HL-60 (cell line): ENCODE measurements at places on chromosomes 2 and 18.

GRCh38 chr2:135949451-135950234 is 35.8 kb downstream of the DARS1 start:
- DNase-seq = no peak

- DNase-seq = no peak
Measured at GRCh38 chr2:57987835-57988573, 58.6 kb upstream of the VRK2 start.

DNA sequence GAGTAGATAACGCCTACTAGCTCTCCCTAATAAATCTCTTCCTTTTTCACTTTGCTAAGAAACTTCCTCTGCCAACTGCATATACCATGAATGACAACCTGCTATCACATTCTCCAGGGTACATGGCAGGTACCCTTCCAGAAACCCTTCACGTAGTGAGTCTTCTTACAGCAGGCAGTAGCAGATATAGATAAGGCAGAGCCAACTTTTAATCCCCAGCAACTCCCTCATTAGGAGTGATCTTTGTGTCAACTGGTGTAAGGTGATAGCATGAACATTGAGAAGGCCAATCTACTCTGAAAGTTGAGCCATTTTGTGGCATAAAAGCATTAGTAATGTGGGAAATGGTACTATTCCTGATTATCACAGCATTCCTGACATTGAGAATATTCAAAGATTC is 5.7 kb upstream of the STK17B start:
- DNase-seq = no peak

DNA sequence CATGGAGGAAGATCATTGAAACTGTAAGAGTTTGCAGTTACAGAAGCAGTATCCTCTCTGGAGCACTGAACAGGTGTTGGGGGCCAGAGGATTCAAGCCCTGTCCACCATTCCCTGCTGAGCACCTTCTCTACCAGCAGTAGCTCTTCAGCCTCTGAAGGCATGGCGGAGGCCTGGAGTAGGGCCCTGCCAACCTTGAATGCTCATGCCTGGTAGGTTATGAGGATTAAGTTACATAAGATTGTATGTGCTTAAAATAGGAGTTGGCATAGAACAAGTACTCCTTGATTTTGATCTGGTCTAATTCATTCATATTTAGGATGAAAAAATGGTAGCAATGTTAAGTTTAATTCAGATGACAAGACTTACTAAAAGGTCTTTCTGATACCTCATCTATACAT is 40.2 kb downstream of the FMNL2 start:
- no peak for DNase-seq

DNA sequence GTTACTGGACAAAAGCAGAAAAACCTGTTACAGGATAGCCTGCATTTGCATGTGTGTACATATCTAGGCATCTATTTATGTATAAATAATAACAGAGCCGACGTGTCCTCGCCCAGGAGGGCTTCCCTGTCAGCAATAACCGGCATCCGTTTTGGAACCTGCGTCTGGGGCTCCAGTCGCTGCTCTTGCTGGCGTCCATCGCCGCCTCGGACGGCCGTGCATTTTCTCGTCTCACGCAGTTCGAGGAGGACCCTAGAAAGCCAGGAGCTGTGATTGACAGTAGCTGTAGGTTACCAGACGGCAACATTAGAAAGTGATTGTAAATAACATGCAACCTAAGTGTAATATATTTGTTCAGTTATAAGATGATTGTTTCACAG is 132.6 kb downstream of the NFATC1 start:
- DNase-seq = no peak

DNA sequence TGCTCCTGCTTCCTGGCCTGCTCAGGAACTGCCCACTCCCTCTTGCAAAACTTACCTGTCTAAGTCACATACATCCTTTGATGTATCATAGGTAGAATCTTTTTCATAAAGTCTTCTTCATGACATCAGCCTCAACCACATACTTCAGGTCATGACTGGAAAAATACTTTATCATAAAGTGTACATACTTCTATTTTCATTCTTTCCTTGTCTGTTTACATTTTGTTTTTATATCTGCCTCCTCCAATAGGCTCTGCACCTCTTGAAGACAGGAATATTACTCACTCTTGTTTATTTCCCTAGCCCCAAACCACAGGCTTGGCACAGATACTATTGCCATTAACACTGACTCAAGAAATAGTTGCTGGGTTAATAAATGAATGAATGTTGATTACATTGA is 43.6 kb upstream of the ZNF804A start:
- no peak for DNase-seq

DNA sequence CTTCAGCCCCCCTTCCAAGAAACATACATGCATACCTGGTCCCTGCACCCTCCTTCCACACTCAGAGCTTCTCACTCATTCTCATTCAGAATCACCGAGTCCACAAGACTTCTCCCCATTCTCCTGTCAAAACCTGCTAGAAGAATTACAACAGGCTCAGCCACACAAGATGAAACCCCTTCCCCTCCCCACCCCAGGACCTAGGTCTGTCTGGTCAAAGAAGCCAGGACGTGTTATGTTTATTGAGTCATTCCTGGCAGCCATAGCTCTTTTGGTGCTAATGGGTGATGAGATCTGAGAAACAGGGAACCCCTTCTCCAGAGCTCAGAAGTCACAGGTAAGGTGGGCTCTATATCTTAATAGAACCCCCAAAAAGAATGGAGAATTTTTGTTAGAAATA is 1.4 kb upstream of the ADD2 start:
- no peak for DNase-seq

- DNase-seq = peak; percentile 98
Measured at GRCh38 chr18:77065221-77065981, 67.2 kb downstream of the MBP start.

- DNase-seq = peak; percentile 31
Measured at GRCh38 chr2:97931118-97931857, 64.5 kb downstream of the TMEM131 start.

- DNase-seq = no peak
Measured at GRCh38 chr2:104537116-104537515, 316.8 kb upstream of the POU3F3 start.

- no peak for DNase-seq
Measured at GRCh38 chr2:238139196-238140039, 950 bp downstream of the KLHL30 start.

GRCh38 chr2:219739866-219740440 is 112.5 kb downstream of the SLC4A3 start:
- no peak for DNase-seq

- DNase-seq = no peak
Measured at GRCh38 chr2:212712466-212712865, 173.9 kb upstream of the ERBB4 start.

DNA sequence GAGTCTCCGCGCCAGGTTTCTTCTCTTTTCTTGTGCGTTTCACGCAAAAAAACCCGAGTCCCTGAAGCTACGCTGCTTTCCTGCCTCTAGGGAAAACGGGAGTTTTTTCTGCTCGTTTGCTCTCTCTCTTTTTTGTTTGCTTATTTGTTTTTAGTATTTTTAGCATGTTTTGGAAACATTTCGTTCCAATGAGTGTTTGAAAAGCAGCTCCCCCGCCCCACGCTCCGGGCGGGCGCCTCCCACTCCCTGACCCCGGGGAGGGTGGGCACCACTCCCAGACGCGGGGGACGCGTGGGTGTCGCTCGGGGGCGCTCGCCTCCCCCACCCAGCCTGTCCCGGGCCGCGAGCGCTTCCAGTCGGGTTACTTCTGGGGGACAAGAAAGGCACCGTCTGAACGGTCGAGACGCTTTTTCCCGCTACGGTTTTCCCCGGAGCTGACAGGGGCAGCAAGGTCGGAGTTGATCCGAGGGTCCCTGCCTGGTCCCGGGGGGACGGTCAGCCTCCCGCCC is 446 bp upstream of the EFHD1 start:
- DNase-seq = no peak

DNA sequence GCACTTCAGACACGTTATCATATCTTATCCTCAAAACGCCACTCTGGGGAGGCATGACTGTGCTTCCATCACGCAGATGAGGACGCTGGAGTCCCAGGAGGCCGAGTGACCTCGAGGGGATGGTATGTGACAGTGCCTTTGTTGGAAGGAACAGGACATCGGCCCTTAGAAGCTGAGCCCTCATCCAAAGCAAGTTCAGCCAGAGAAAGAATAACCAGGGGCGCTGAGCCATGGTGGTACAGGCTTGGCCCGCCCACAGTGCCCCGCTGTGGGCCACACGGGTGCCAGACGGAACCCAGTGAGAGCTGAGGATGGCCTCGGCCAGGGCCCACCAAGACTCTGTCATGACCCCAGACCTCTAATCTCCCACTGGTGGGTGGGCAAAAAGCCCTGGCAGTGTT is 31.3 kb downstream of the HS1BP3 start:
- DNase-seq = no peak

- no peak for DNase-seq
Measured at GRCh38 chr2:239206042-239206441, 194.8 kb downstream of the HDAC4 start.

- DNase-seq = no peak
Measured at GRCh38 chr2:28228434-28228995, 164.1 kb upstream of the FOSL2 start.

DNA sequence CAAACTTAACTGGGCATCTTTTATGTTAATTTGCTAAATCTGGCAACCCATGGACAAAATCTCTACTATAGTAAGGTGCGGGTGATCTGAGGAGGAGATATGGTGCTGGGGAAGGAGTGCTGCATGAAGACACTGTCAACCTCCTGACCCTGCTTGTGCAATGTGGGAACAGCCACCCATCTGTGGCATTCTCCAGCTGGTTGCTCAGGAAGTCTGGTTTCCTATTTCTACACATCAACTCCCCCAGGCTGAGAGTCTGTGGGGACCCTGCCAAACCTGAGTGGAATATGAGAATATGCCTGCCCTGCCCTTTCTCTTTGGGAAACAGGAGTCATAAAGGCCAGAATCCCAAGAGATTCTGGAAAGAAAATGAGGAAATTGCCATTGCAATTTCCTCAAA is 60.1 kb upstream of the PAX3 start:
- peak; percentile 56 for DNase-seq

GRCh38 chr18:78319264-78319663 is 660.4 kb upstream of the SALL3 start:
- DNase-seq = no peak

DNA sequence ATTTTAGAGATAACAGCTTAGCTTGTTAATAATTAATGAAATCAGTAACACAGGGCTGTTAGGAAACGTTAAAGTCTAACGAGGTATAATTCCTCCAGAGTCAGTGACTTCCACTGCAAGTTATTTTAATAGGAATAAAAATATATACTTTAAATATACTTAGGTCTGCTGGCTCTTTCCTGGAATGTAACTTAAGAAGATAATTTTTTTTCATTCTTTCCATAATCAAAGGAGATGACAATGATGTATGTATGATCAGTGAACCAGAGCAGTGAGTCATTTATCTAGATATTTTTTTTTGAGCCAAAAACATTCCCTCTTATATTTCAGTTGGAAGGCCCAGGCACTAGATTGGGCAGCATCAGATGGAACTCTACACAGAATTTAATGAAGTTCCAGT is 104.2 kb upstream of the LYPD1 start:
- no peak for DNase-seq

DNA sequence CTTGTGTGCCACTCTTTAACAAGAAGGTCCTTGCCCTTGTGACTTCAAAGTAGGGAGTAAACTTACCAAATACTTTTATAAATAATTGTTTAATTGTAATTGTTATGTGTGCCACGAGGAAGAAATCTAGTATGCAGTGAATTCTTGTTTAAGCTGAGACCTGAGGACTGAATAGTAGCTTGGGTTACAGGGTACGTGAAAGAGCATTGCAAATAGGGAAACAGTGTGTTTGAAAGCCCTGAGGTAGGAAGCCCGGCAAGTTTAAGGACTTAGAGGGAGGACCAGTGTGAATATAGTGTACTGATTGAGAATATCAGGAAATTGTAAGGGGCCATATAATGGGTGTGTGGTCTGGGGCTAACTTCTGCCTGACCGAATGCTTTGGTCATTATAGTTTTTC is 26.2 kb downstream of the PHLPP1 start:
- peak; percentile 38 for DNase-seq

DNA sequence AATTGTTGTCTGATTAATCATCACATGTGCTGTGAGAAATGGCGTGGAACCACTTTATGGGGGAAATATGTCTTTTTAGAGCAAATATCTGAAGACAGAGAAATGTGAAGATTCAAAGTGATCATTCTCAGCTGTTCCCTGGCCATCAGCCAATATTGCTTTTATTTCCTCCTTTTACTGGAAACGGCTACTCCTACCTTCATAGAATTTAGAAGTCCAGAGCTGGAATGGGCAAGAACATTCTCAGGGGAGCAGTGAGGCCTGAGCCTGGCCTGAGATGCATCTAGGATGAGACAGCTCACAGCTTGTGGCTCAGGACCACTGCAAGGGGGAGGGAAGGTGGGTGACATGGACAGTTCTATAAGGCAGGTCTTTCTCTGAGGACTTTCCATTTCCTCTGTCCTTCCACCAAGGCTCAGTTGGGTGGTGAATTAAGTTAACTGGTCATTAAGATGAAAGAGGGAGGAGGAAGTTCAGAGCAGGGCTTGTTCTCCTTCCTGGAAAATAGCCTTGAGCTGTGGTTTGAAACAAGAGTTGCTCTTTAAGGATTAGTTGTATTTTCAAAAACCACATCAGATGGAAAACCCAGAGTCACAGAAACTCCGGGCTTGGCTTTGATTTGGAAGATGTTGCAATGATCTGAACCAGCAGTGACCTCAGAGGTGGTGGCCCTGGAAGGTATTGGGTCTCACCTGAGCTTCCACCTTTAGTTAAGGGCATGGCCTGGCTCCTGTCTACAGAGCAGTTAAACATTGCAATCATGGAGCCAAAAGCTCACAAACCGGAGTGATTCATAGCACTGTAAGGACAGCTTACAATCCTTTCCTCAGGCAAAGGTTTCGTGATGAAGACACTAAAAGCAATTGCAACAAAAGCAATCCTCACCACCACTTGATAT is 144.3 kb downstream of the VAPA start:
- DNase-seq = peak; percentile 18

- DNase-seq = no peak
Measured at GRCh38 chr2:207513551-207514257, 16.1 kb upstream of the CREB1 start.

- no peak for DNase-seq
Measured at GRCh38 chr2:189008555-189009262, 34.5 kb downstream of the COL3A1 start.

DNA sequence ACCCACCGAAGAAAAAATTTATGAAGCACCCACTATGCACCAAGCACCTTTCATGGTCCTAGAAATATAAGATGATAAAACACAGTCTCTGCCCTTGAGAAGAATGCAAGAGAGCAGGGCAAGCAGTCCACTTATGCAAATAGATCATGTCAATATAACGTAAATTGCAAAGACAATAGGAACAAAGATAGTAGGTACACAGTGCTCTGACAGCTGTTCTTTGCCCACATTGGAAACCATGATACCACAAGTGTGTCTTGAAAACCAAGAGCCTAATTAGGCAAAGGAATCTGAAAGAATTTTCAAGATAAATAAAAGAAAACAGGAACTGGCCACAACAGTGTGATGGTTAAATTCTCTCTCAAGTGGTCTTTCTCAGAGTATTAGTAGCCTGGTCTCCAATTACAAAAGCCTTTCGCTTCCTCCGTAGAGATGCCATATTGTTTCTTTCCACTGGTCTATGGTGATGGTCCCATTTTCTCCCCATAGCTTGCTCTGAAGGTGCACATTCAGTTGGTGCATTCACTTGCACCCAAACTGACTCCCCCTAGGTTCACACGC is 108.5 kb downstream of the VWC2L start:
- DNase-seq = no peak

GRCh38 chr2:211396815-211397214 is 840.4 kb downstream of the CPS1 start:
- no peak for DNase-seq
